K562 (cell line): ENCODE measurements at places on chromosomes 3 and 15.

GRCh38 chr15:90315278-90315982 lies 36.7 kb upstream of the ZNF774 start:
- DNase-seq = no peak

- no peak for DNase-seq
Measured at GRCh38 chr15:70560617-70561328, 202.6 kb downstream of the UACA start.

GRCh38 chr3:68060191-68060590 lies 405.8 kb upstream of the SUCLG2 start:
- no peak for DNase-seq

GRCh38 chr15:92812271-92812670 lies 87.9 kb upstream of the CHD2 start:
- no peak for DNase-seq

DNA sequence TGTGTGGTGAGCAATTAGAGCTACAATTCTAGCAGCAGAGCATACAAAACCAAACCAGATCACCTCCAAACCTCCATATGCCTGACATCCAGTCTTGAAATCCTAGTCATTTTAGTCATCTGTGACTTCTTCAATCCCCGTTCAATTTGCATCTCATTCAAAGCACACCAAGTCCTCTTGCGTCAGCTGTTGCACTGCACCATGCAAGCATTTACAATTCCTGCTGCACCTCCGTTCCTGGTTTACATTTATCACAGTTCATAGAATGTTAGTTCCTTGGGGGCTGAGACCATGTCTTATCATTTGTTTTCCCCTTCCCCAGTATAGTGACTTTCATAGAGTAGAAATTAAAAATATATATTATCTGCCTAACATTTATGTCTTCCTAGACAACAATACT lies 116.9 kb downstream of the BDH1 start:
- DNase-seq = no peak

GRCh38 chr3:146511402-146512134 lies 32.8 kb downstream of the PLSCR1 start:
- no peak for DNase-seq

DNA sequence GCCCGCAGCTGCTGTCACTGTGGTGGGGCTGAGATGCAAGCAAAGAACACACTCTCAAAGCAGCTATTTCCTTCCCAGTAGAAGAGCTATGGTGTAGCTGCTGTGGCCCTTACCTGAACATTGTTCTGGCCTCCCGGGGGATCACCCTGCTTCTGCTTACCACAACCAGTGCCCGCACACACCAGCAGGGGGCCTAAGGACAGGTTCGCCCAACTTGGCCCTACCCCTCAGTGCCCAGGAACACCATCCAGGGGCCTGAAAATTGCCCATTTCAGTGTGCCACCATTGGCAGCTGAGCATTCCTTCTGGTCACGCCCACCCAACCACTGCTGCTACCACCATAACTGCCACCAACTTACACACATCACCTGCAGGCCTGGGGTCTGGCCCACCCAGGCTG lies 113.0 kb downstream of the TP63 start:
- no peak for DNase-seq

GRCh38 chr15:96559631-96560030 lies 229.1 kb downstream of the NR2F2 start:
- DNase-seq = no peak

DNA sequence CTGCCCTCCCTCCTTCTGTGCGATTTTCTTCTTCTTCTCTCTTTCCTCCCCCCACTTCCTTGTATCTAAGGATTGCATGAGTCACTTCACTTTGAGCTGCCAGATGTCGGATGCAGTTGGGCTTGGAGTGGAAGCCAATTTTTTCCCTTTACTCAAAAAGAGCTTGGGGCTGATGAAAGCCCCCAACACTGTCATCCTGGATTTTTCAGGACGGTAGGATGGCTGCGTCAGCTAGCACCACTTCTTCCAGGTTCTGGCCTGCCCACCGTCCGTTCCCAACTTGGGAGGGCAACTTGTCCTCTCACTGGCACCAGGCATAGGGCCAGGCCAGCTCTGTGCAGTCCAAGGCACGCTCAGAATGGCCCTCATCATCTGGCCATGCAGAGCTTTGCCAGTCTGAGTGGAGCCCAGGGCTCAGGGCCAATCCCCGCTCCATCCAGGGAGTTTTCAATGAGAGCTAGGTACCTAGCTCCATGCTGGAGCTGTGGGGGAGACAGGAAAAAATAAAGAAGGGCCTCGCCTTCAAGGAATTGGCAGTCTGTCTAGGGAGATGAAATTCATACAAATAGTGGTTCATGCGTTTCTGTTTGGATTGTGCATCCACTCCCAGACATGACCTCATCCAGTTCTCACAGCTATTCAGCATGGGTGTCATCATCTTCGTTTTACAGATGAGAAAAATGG lies 47.7 kb upstream of the INSYN1 start:
- no peak for DNase-seq

- DNase-seq = no peak
Measured at GRCh38 chr3:15470849-15471248, 43.5 kb downstream of the EAF1 start.

GRCh38 chr15:52093539-52094510 lies 18.8 kb downstream of the BCL2L10 start:
- no peak for DNase-seq

DNA sequence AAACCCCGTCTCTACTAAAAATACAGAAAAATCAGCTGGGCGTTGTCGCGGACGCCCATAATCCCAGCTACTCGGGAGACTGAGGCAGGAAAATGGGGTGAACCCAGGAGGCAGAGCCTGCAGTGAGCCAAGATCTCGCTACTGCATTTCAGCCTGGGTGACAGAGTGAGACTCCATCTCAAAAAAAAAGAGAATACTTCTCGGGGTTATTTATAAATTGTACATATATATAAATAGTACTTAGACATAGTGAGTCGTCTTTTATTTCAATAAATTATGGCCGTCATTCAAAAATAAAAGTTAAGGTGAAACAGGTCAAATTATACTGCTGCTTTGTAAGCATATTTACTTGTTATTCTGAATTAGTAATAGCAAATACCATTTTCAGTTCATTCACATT lies 12.1 kb upstream of the EBLN2 start:
- no peak for DNase-seq

DNA sequence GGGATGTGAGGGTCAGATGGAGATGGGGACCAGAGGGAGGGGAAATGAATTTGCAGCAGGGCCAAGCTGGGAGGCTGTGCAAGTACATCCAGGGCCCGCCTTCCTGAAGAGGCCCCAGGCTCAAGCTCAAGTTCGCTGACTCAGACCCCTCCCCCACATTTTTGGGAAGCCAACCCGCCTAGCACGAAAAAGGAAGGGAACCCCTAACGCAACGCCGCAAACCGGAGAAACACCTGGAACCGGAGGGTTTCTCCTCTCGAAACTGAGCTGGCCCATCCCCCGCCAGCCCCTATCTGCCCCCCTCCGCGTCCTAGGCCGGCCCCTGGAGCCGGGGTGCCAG lies 624 bp downstream of the AP3B2 start:
- DNase-seq = peak; percentile 34

- DNase-seq = no peak
Measured at GRCh38 chr3:99108508-99108907, 207.0 kb upstream of the DCBLD2 start.

DNA sequence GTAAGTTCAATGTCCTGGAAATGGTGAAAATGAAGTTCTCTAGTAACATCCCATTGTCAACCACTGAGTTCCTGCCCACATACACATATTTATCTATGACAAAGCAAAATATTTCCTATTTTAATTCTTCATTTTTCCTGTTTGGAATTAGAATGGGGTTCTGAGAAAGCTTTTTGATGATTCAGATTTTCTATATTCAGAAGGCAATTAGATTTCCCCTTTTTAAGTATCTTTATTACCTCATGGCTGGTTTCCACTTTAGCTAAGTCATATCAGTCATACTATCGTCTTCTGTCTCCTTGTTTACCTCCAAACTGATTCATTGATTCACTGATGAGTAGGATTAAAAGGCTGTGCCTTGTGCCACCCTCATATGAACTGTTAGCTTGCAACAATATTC lies 17.9 kb downstream of the ETFA start:
- no peak for DNase-seq

GRCh38 chr3:151592287-151592686 lies 131.4 kb upstream of the IGSF10 start:
- no peak for DNase-seq

- DNase-seq = no peak
Measured at GRCh38 chr15:81334768-81335435, 11.0 kb upstream of the STARD5 start.

- no peak for DNase-seq
Measured at GRCh38 chr3:110178965-110179364, 841.6 kb upstream of the DPPA4 start.

DNA sequence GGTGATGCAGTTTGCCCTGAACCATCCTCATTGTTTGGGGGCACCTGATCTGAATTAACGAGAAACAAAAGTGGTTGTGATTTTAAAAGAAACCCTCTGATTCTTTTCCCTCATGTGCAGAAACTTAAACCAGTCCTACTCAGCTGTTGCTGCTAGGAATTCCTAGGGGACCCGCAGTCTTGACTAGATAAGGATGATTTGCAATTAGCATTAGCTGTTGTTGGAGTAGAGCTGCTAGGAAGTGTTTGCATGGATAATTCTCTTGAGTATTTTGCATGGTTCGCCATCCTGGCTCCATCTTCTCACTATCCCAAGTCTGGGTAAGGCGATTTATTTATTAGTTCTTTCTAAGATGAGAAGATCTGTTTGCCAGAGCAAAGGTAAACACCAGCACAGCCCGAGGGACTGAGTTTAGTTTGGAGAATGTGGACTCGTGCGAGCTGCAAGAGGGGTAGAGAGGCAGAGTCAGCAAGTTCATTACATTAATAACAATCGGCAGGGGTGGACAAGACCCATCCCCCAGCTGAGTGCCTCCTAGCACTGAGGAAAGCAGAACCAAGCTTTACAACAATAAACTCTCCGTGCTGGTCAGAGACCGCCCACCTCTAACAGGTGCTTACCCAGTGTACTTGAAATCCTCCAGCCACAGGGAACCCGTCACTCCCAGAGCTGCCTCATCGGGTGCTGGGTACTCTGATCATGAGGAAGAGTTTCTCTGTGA lies 4.1 kb downstream of the FGD5 start:
- DNase-seq = no peak
